ENCODE measurements at places on chromosomes 2 and 18.

- DNase-seq = peak; percentile 24
These were observed 181.1 kb upstream of the PGAP1 start for GRCh38 chr2:197107291-197108269.

DNA sequence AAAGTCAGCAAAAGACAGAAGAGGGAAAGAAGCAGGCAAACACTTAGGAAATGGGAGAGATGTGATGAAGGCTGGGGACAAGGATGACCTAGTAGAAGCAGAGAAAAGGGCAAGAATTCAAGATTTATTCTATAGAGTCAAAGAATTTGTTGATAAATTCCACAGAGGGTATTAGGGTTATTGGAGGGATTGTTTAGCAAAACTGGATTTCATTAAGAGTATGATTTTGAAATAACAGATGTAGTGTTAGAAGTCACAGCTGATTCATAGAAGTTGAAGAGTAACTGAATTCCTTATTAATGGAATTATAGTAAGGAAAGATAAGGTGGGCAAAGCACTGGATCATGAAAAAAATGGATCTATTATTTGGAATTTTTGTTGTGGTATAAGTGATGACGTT, 48.6 kb downstream of the CEP192 start:
- no peak for DNase-seq

- peak; percentile 59 for DNase-seq
These were observed 21.2 kb downstream of the TRIB2 start for GRCh38 chr2:12737738-12738485.

GRCh38 chr2:160551259-160551658, 57.7 kb upstream of the RBMS1 start:
- no peak for DNase-seq

DNA sequence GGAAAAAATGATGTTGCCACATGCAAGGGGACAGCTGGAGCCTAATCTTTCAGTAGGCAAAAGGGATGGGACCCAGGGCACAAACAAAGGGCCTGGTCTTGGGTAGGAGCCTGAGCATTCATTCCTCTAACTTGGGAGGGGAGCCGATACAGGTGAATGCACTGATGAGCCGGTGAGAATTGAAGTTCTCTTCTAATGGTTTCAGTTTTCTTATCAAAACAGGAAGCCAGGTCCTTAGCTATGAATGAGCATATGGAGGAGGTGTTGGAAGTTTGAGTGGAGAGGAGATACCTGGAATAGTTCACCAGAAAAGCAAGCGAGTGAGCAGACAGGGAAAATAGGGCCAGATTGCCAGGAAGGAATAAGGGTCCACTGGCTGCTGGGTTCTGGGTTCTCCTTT, 10.1 kb downstream of the DPP4 start:
- DNase-seq = no peak

DNA sequence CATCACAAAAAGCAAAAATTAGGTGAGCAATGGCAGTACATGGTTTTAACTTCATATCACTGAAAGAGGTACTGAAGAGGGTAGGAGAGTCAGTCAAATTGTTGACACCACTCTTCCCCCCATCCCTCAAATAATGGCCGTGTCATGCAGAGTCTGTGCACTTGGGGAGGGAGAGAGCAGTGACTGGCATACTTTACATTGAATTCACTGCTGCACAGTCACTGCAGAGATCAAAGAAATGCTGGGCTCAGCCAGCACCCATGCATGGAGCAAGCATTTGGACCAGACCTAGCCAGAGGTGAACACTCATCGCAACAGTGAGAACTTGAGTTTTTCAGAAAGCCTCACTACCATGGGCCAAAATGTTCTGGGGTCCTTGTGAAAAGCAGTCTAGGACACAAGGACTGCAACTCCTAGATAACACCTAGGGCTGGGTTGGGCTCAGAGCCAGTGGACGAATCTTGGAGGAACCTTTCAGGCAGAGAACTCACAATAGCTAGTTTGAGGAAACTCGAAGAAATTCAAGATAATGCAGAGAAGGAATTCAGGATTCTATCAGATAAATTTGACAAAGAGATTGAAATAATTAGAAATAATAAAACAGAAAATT, 112.9 kb downstream of the NR4A2 start:
- no peak for DNase-seq

GRCh38 chr2:73203055-73203681, 794 bp downstream of the NOTO start:
- no peak for DNase-seq

DNA sequence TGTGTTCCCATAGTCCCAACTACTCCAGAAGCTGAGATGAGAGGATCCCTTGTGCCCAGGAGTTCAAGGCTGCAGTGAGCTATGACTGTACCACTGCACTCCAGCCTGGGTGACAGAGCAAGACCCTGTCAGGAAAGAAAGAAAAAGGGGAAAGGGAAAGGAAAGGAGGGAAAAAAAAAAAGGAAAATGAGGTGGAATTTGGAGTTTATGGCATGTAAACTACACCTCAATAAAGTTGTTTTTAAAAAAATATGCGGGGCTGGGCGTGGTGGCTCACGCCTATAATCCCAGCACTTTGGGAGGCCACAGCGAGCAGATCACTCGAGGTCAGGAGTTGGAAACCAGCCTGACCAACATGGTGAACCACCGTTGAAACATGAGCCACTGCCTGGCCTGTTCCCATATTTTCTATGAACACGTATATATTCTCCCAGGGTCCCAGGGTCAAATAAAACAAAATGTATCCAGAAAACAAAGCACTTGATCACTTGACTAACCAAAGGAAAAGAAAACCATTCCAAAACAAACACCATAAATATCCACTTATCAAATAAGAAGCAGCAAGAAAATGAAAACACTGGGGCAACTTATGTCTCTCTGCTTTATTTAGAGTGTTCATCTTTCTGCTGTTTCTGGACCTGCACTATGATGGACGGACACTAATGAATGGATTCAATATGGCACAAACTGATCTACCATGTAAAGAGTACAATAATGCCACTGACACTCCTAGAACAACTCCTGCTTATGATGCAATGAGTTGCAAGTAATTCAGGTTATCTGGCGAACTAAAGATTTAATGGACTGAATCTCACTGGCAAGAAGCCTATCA, 56.8 kb downstream of the ASXL2 start:
- DNase-seq = peak; percentile 67

DNA sequence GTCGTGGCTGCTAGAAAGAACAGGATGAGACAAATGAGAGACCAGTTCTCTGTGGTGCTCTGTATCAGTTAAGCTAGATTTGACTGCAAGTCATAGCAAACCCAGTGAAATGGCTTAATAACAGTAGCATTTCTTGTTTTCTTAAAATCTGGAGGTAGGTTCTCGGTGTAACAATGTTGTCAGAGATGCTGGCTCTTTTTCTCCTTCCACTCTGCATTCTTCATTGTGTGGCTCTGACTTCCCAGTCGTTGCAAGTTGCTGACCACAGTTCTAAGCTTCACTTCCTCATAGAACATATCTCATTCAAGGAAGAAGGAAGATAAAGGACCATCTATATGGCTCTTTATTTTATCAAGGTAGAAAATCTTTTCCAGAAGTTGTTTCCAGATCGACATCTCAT, 7.9 kb upstream of the CKAP2L start:
- DNase-seq = no peak

DNA sequence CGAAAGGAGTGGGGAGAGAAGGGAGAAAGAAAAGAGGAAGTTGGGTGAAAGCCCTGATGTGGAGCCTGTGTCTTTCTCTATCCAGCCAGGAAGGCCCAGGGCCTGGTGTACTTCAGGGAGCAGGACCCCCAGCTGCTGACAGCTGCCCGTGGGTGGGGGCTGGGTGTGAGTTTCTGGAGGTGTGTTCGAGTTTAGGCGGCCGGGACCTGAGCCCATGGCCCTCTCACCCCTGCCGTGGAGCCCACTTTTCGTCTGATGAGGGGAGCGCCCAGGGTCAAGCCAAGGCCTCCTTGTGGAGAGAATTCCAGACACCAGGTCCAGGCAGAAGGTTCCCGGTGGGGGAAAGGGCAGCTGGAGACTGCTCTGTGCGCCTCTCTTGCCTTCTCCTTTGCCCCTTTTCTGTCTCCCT, 2.2 kb downstream of the SIX3 start:
- DNase-seq = no peak

DNA sequence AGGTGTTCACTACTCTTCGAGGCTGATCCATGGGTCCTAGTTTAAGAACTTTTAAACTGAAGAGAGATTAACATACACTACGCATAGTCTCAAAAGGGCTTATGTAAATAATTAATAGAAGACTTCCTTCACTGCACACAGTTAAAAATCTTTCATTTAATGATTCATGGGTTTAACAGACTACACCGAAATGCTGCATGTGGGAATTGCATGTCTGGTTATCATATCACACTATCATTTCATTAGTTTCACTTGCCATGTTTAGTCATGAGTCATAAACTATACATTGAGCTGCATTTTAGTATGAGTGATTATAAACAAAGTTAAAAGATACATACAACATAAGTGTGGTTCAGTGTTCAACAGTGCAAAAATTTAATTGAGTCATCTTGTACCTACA, 31.2 kb downstream of the GLS start:
- DNase-seq = no peak

GRCh38 chr2:26670931-26671460, 21.5 kb upstream of the KCNK3 start:
- DNase-seq = no peak

DNA sequence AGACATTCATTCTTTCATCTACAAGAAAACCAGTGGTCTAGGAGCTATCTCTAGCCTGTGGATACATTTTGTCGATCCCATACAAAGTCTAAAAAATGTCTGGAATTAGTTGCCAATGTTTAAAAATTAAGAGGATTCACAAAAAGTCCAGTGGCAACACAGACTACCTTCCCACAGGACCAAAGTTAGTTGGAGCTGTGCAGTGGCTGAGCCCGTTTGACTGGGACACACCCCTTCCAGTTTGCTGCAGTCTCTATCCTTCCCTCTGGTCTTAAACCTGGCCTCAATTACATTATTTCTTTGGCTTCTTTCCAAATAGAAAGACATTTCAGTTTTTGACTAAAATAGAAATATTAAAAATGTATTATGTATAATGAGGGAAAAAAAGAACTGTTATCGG, 18.6 kb downstream of the SLC16A14 start:
- no peak for DNase-seq

- no peak for DNase-seq
These were observed 138.4 kb upstream of the RIOK3 start for GRCh38 chr18:23314672-23315071.

DNA sequence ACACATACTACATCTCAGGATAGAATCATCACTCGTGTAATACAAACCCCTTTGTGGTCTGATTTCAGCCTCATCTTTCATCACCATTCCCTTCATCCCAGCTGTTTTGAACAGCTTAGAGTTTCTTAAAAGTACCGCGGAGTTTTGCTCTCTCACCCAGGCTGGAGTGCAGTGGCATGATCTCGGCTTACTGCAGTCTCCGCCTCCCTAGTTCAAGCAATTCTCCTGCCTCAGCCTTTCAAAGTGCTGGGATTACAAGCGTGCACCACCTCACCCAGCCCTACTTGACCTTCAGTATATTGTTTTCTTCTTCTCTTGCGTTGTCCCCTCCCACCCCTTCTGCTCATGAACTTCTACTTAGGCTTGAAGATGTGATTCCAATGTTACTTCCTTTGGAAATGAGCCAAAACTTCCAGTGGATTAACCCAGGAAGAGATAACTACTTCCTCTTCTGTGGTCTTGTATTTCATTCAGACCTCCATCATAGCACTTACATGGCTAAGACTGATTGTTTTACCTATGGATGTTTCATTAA, 15.8 kb downstream of the ERLEC1 start:
- no peak for DNase-seq

DNA sequence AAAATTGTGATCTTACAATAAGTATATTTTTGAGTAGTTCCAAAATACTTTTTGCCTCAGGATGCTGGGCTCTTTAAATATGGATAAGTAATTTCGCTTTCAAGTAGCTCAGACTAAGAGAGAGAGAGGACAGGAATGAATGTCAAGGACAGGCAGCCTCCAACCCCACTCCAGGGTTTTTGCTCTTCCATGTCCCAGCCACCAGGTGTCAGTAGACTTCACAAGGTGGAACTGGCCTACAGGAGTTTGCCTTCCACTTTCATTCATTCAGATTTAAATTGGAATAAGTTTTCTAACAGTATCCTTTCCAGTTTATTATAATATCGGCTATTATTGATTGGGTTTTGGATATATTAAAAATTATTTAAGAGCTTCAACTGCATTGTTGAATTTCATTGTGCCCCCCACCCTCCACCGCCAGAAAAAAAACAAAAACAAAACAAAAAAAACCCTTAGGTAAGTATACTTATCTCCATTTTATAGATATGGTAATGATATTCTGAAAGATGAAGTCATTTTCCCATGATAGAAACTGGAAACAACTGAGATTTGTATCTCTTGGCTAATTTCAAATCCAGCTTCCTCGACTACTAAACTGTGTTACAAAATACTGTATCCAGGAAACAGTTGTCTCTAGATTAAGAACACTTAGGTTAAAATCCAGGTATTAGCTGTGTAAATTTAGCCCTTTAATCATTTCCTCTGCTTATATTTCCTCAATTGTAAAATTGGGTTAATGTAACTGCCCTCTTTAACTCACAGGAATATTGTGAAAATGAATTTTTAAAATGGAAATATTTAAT, 793.1 kb downstream of the ERBB4 start:
- DNase-seq = peak; percentile 49

- DNase-seq = peak; percentile 75
These were observed 4.2 kb upstream of the ROCK1 start for GRCh38 chr18:21115519-21116411.

GRCh38 chr2:20483194-20483895, 36.5 kb downstream of the RHOB start:
- DNase-seq = no peak

- DNase-seq = no peak
These were observed 15.2 kb downstream of the LANCL1 start for GRCh38 chr2:210461401-210461800.

- no peak for DNase-seq
These were observed 1034.7 kb upstream of the CHAC2 start for GRCh38 chr2:52732849-52733395.

- no peak for DNase-seq
These were observed 166.8 kb downstream of the NRP2 start for GRCh38 chr2:205849136-205849535.

DNA sequence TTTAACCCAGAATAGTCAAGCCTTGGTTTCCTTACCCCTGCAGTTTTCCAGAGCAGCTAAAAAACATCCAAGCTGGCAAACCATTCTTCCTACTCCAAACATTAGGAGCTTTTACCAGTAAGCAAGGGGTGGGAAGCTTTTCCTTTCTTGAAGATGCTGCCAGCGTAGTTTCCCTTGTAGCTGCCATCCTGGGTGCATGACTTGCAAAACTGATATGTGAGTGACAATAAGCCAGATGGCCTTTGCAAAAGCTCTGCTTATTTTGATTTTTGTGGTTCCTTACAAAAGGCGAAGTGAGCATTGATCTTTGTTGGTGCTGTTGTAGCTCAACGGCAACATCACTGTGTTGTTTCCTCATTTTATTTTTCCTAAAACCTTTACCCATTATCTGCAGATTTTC, 138.8 kb downstream of the WDSUB1 start:
- DNase-seq = no peak

GRCh38 chr2:191512216-191512835, 165.6 kb upstream of the NABP1 start:
- no peak for DNase-seq

GRCh38 chr18:70024093-70024492, 76.4 kb upstream of the CD226 start:
- DNase-seq = no peak
